ENCODE measurements at places on chromosomes 5 and 9. TPM values are rescaled to one million over a fixed set of nuclear protein-coding genes. Genes with fewer than 3 reads are reported as not detected.

Gene KCNT1
- not detected for total RNA-seq

GRCh38 chr5:120093178-120093577, 370.9 kb upstream of the PRR16 start:
- H3K27me3 ChIP-seq = no peaks in the 10 kb centered on the region
- H3K36me3 ChIP-seq = no peaks in the 10 kb centered on the region
- no peak overlapping the region for H3K4me3 ChIP-seq
- H3K4me1 ChIP-seq = peaks cover 14% of the 10 kb centered on the region
- DNase-seq = no peak

GRCh38 chr9:121725008-121725775, 73.8 kb downstream of the DAB2IP start:
- no peak overlapping the region for H3K4me3 ChIP-seq
- H3K27me3 ChIP-seq = no peaks in the 10 kb centered on the region
- H3K36me3 ChIP-seq = no peaks in the 10 kb centered on the region
- DNase-seq = peak; percentile 97
- peaks cover 99% of the 10 kb centered on the region for H3K4me1 ChIP-seq
- peak overlapping the region; percentile 68 for H3K27ac ChIP-seq

DNA sequence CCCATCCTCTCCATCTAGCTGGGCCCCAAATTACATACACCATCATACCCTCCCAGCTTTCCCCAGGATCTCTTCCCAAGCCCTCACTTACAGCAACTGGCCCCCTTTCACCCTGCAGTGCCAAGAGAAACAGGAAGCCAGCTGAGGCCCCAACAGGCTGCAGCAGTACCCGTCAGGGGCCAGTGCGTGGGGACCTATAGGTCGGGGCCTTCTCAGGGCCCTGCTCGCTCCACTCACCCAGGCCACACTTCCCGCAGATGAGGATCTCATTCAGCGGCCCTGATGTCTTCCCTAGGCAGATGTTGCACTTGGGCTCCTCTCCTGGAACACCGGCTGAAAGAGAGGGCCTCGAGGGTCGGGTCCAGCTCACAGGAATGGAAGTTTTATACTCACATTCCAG, 6.8 kb downstream of the PHF19 start:
- DNase-seq = no peak
- H3K4me3 ChIP-seq = no peak overlapping the region
- H3K27me3 ChIP-seq = no peaks in the 10 kb centered on the region
- peak overlapping the region; percentile 89 for H3K27ac ChIP-seq
- H3K4me1 ChIP-seq = peaks cover 18% of the 10 kb centered on the region
- H3K36me3 ChIP-seq = peaks cover 3% of the 10 kb centered on the region

- no peaks in the 10 kb centered on the region for H3K36me3 ChIP-seq
- no peak for DNase-seq
- no peaks in the 10 kb centered on the region for H3K27me3 ChIP-seq
- H3K27ac ChIP-seq = no peak overlapping the region
- peaks cover 32% of the 10 kb centered on the region for H3K4me1 ChIP-seq
Measured at GRCh38 chr5:107523029-107523680, 147.6 kb downstream of the EFNA5 start.

All from stomach (tissue), 19 donors.